ENCODE measurements at places on chromosomes 2 and 18.

GRCh38 chr18:46565256-46565655 is 91.8 kb downstream of the LOXHD1 start:
- DNase-seq: no peak

- no peak for DNase-seq
These were observed 245.6 kb downstream of the NDUFA10 start for GRCh38 chr2:239779584-239779983.

DNA sequence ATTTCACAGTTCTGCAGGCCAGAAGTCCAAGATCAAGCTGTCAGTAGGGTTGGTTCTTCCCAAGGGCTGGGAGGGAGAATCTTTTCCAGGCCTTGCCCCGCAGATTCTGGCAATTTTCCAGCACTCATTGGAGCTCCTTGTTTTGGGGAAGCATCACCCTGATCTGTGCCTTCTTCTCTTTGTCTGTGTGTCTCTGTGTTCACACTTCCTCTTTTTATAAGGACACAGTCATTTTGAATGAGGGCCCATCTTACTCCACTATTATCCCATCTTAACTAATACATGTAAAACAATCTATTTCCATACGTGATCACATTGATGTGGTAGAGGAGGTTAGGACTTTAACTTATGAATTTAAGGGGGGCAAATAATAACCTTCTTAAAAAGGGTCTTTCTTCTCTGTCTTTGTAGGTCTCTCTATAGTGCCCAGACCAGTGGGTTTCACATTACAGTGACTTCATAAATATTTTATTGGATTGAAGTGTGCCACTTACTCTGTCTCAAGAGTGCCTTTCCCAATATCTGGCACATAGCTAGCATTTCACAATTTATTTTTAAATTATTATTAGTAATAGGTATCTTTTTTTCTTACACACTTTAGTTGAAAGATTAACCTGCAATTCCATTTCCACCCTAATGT is 68.9 kb upstream of the CBLN2 start:
- no peak for DNase-seq

DNA sequence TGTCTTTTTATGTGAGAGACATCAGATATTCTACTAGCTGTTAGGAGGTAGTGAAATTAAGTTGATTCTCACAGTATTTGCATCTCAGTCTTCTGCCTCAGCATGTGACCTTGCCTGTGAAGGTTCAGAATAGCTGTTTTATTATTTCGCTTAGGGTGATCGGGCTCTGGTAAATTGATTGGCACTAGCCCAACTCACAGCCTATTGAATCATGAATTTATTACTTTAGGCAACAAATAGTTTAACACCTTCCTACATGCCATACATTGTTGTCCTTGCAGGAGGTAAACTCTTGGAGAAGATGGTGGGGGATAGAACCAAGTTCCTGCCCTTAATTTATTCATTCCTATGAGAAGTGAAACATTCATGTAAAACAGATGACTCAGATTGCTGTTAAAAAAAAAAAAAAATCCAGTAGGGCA is 101.9 kb downstream of the GPD2 start:
- DNase-seq: no peak

DNA sequence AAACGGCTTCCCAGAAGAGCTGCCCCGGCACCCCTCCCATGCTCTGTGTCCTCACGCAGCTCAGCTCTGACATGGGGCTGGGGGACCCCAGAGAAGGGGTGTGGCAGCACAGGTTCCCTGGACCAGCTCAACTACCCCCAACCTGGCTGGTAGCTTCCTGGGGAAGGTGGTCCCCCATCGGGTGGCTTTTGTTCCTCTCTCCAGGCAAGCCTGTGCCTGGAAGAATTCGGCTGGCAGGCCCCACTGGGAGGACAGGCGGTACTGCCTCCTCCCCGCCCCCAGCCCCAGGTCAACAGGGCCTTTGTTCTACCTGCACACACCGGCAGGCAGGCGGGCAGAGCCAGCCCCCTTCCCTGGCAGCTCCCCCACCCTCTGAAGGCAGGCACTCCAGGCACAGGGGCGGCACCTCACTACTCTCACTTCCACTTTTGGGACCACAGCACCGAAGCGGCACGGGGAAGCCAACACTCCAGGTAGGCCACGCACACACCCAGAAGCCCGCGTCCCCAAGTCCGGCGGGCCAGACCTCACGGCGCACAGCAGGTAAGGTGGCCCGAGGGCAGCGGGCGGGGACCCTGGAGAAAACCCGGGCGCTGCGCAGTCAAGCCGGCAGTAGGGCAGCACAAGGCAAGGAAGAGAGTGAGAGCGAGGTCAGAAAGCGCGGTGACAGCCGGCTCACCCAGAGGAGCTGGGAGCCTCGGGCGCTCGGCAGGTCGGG is 1.3 kb downstream of the HS6ST1 start:
- no peak for DNase-seq

DNA sequence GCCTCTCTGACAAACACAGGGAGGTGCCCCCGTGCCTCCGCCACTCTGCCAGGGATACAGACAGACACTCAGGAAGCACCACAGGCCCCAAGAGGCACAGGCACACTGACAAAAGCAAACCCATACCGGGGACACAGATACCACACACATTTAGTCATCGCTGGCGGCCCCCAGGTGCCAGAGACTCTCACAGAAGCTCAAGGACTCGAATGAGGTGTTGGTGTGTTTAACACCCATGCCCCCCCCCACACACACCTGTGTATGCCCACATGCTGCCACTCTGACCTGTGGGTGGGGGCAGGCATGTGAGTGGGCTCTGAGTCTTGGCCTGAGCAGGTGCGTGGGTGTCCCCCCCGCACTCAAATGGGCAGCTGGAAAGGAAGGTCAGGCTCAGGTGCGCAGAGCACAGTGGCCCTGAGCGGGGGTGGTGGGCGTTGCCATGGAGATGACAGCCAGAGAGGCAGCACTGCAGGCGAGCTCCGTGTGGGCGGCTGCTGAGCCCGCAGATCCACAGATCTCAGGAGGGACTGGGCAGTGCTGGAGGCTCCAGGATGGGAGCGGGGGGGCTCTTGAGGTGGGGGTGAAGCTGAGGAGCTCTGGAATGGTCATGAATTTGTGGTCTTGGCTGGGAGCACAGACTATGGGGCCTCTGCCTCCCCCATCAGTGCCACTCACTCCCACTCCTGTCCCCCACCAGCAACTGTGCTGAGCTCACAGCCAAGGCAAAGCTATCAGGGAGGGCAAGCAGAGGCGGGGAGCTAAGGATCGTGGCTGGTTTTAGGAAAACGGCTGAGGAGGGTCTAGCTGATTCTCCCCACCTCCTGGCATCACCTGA is 73.9 kb upstream of the TAF1B start:
- DNase-seq: no peak

- DNase-seq: no peak
These were observed 28.3 kb upstream of the MRO start for GRCh38 chr18:50848061-50848551.

GRCh38 chr18:26434887-26435286 is 113.5 kb downstream of the KCTD1 start:
- DNase-seq: no peak

DNA sequence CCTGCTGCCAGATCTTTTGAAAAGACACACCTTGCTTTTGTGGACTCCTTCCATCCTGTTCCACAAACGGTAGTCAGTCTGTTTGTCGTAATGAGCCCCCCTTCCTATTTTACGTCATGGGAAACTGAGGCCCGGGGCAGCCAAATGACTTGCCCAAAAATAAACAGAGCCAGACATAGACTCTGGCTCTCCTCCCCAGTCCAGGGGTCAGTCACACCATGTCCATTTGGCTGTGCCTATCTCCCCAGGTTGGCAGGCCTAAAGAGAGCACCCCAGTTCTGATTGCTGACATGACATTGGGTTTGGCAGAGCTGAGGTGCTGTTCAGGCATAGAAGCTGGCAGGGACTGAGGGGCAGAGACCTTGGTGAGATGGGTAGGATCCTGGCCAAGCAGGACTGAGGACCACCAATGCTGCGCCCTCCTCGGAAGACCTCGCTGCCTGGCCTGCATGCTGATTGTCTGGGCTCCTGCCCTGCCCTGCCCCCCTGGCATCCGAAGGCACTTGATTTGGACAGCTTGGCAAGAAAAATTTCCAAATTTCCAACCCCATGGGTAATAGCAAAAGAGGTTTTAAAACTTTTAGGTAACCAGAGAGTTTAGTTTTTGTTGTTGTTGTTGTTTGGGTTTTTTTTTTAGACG is 335.4 kb downstream of the DYSF start:
- DNase-seq: no peak

DNA sequence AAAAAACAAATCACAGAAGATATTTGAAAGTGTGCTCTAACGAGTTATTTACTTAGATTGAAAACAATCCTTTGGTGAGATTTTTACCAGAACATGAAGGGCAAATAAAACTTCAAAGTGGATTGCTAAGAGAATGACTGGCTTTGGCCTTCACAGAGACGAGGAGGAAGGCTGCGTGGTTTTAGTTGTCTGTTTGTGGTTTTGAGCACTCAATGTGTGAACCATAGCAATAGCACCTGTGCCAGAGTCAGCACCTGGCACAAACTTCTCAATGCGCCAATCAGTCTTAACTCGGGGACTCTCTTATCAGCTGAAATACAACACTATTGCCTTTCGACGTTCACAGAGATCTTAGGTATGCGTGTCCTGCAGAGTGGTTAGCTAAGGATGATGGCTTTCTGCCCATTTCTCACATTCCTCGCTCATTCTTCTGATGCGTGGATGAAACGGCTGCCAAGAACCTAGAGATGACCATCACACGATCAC is 70.0 kb downstream of the MBP start:
- DNase-seq: no peak

DNA sequence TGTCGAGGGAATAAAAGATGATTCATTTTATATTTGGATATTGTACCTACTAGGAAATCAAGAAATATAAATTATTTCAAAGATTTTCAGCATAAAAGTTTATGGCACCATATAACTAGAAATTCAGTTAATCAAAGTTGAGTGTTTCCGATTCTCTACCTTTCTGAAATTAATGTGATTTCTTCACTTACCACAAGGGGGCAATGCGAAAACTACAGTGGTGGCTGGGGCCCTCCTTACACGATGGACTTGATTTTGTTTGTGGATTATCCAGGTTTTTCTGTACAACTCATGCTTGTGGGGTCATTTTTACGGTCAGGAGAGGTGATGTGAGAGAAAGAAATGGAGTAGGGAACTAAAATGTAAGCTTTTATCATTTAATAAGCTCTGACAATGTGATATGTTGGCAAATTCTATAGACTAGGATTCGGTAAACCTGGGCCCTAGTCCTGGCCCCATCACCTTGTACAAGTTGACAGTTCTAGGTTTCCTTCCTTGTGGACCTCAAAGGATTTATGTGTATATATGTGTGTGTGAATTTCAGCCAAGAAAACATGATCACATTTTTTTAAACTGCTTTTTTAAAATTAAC is 47.6 kb downstream of the G6PC2 start:
- DNase-seq: no peak

- no peak for DNase-seq
These were observed 23.8 kb downstream of the AKAIN1 start for GRCh38 chr18:5173236-5173635.

- peak; percentile 19 for DNase-seq
These were observed 174.0 kb downstream of the SMAD2 start for GRCh38 chr18:47756364-47757016.

DNA sequence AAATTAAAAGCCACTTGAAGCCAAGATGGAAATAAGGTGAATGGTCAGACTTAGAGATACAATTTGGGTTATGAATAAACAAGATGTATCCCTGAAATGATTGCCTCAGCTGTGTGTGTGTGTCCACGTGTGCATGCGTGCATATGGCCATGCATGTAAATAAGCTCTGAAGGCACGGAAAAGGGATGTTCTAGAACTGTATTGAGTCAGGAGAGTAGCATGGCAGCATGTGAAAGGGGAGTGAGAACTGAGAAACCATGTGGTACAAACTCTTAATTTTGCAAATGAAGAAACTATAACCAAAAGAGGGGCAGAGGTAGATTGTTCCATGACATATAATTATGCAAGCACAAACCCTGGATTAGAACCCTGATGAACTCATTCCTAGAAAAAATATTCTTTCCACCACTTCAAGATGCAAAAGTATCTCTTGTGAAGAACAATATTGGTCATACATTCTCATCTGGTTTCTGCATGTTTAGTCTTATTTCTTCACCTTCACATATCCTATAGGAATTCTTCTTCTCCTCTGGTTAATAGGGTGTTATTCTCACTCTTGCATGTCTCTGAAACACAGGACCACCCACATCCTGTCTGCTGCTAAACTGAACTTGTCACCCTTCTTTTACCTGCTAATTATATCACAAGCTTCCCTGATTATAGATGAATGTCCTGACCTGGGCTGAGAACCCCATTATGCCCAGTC is 455.8 kb downstream of the SETBP1 start:
- DNase-seq: no peak

DNA sequence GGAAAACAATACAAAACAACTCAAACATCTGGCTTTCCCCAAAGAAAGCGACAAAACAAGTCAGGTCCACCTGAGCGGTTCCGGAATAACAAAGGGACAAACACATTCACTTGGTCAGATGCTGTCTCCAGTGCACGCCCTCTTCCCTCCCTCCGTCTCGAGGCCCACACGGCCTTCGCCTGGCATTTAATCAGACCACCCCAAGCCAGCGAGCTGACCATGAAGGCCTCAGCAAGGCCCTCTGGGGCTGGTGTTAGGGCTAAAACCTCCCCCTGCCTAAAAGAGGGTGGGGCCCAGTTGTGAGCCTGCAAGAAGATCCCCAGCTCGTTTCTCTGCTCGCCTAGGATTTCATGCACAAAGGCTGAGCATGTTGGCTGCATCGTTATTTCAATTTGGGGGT is 180.3 kb downstream of the EIPR1 start:
- DNase-seq: no peak

- no peak for DNase-seq
These were observed 1601.8 kb downstream of the LRP1B start for GRCh38 chr2:140528982-140529381.

DNA sequence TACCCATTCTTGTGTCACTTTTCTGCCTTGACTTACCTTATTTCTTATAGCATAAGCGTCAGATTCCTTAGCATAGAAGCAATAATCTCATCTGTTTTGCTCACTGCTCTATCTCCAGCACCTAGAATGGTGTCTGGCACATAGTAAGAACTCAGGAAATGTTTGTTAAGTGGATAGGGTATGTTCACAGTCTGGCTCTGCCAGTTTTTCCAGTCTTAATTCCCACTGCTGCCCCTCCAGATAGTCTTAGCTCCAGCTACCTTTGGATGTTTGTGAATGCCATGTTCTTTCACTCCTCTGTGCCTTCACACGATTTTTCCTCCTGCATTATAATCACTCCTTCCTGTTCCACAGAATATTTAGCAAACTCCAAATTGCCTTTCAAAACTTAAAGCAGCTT is 29.0 kb downstream of the DNAJC10 start:
- no peak for DNase-seq

GRCh38 chr2:169362894-169363559 is 693 bp upstream of the LRP2 start:
- DNase-seq: no peak

DNA sequence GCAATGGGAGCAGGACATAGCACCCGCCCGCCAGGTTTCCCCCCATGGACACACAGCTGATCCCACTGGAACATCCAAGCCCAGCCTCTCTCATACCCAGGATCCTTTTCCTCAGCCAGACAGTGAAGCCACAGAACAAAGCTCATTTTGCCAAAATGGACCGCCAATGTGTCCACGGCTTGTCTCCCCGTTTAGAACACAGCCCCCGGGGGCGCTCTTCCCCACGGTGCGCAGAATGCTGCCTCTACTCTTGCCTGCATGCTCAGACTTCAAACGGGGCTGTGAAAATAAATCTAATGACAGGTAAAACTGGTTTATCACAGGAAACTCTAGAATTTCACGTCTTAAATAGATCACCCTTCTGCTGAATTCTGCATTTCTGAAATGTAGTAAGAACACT is 548.5 kb upstream of the ID2 start:
- DNase-seq: no peak
